ENCODE measurements at places on chromosomes 13 and 19.

DNA sequence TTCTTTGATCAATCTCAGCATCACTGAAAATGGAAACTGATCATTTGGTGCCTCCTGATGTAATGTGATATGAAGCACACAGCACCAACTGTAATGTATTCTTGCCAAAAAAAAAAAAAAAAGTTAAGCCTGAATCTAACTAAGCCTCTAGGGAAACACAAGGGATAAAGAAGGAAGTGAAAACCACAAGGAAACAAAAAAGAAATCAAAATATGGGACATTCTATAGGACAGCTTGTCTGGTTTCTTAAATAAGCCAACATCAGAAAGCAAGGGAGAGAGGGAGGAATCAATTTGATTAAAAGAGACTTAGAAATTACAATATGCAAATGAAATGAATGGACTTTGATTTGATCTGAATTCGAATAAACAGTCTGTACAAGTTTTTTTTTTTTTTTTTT, 20.6 kb upstream of the METTL21C start:
- DNase-seq, result no peak

DNA sequence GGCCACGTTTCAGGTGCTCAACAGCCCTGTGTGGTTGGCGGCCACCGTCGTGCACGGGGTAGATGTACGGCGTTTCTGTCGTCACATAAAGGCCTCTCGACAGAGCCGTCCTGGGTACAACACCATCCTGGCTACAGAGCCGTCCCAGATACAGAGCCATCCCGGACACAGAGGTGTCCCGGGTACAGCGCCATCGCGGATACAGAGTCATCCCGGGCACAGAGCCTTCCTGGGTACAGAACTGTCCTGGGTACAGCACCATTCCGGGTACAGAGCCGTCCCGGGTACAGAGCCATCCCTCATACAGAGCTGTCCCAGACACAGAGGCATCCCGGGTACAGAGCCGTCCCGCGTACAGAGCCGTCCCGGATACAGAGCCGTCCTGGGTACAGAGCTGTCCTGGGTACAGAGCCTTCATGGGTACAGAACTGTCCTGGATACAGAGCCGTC, 222.7 kb upstream of the SOX1 start:
- no peak for DNase-seq

DNA sequence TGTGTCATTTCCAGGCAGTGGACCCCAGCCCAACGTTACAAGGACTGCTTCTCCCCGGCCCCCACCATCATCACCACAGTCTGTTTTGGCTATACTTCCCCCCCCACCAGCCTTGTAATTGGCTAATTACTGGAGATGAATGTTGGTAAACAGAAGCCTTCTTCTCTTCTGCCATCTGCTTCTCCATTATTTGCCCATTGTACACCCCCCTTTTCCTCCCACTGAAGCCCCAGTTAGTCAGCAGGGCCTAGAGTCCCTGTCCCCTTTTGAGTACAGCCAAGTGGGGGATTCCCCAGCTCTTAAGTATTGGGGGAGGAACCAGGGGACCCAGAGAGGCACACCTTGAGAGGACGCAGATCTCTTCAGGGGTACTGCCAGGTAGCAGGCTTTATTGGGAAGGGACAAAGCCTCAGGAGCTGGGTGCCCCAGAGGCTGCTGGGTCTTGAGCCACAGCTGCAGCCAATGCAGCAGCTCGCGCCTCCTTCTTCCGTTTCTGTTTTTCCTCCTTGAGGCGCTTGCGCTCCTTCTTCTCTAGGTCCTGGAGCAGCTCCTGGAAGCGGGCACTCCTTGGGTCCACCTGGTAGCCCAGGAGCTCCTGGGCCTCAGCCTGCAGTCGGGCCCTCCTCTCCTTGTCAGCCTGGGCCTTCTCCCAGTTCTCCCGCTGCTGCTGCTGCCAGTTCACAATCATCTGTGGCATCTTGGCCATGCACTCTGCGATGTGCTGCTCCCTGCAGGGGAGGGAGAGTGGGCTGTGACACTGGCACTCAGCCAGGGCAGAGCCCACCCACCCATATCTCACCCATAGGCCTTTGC, 3.0 kb downstream of the GADD45GIP1 start:
- DNase-seq, result no peak

GRCh38 chr19:34734537-34735103, 577 bp downstream of the ZNF181 start:
- no peak for DNase-seq

- no peak for DNase-seq
Measured at GRCh38 chr13:50889317-50889716, 20.3 kb upstream of the RNASEH2B start.

GRCh38 chr13:87498681-87499080, 172.5 kb upstream of the SLITRK5 start:
- DNase-seq, result no peak

GRCh38 chr13:111270765-111271698, 49.4 kb upstream of the TEX29 start:
- DNase-seq, result no peak

- no peak for DNase-seq
Measured at GRCh38 chr13:57636816-57637215, 5.3 kb downstream of the PCDH17 start.

DNA sequence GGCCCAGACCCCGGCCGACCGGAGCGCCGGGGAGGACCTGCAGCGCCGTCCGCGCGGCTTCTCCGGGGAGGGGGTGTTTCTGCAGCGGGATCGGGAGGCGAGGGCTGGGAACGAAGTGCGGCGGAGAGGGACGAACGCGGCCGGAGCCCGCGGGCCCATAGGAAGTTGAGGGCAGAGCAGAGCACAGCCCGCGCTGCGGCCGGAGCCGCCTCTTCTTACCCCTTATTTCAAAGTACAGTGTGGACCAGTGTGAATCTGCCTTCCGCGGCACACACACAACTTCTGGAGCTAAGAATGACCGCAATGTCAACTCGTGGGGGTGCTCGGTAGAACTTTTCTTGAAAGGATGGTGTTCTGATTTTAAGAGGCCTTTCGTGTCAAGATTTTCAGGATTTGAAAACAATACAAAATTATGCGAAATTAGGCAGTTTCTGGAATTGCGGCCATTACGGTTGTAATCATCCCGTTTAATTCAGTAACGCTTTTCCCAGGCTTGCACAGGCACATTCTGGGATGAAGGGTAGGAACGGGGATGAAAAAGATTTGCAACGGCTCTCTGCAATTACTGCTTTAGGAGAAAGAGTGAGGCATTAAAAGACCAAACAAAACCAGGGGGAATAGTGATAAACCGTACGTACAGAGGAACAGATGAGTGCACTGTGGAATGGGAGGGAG, 821 bp downstream of the TDRD3 start:
- DNase-seq, result no peak
